ENCODE measurements at places on chromosomes 11 and 22.

- no peak overlapping the region for H3K27ac ChIP-seq
- H3K4me1 ChIP-seq, result no peaks in the 10 kb centered on the region
- DNase-seq, result no peak
- peaks cover 30% of the 10 kb centered on the region for H3K27me3 ChIP-seq
Measured at GRCh38 chr11:122304306-122304705, 188.3 kb upstream of the BLID start.

DNA sequence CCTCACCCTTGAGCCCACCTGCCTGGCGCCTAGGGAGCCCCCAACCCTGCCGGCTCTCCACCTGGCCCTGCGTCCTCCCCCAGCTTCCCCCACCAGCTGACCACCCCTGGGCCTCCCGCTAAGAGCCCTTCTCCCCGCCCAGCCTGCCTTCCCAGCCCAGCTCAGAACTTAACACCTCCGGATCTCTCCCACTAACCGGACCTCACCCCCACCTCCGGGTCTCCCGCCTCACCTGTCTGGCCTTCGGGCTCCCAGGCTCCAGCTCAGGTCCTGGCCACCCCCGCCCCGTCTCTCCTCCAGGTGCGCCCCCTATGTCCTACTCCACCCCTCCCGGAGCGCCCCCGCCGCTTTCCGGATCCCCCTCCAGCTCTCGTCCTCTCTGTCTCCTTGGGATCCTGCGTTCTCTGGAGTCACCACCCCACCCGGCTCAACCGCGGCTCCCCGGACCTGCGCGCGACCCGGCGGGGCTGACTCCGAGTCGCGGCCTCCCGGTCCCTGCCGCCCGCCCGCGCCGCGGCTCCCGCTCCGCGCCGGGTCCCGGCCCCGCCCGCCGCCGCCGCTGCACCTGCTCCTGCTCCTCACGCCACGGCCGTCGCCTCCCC, at the start of gene KCNJ11:
Gene KCNJ11 (minus strand): TSS at position 51 of the 602 bp plus-strand sequence. CDS start 568 bp downstream, outside the sequence.
- H3K4me3 ChIP-seq, result peak within 1 kb of the TSS; percentile 77
- H3K36me3 ChIP-seq, result peaks cover 22% of the 10 kb centered on the region
- H3K4me1 ChIP-seq, result no peaks in the 10 kb centered on the region
- peak; percentile 39 for DNase-seq
- no peak within 1 kb of the TSS for H3K27ac ChIP-seq

DNA sequence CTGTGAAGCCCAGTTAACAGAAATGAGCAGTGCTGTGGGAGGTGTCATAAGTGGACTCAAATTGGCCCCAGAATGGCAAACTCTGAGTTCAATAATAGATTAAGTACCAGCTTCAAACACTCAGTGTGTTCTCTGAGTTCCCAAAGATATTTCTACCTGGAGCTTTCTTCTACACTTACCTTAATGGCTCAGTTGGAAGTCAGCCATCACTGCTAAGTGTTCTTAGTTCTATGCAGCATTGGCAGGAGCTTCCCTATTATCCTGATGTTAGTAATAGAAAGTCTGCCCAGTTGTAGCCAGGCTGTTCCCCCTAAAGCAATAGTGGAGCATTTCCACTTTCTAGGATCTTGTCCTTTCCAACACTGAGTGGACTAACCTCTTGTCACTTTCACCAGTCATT, 9.7 kb upstream of the PIK3IP1 start:
- DNase-seq, result no peak
- H3K36me3 ChIP-seq, result no peaks in the 10 kb centered on the region
- peaks cover 33% of the 10 kb centered on the region for H3K27me3 ChIP-seq
- H3K27ac ChIP-seq, result no peak overlapping the region

DNA sequence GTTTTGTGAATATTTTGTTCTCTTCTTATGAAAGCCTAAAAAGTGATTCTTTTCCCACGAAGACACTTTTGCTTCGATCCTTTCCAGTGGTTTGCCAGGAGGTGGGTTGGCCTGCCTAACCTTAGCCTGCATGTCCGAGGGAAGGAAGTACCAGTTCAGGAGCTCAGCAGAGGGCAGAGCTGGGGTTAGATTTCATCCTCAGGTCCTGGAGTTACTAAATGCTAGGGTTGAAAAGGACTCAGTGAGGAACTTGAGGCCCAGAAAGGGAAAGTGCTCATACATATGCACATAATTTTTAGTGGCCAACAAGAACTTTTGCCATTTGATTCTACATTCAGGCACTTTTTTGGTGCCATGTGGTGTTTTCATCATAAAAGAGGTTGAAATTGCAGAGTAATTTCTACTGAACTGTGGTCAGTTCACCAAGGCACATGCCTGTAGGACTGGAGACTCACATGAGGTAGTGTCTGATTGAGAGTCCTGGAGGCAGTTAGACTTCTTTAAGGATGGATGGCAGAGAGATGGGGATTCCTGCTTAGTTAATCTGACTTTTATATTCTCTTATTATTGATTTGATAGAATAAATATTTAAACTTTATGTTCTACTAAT, 36.7 kb downstream of the NCAM1 start:
- no peak overlapping the region for H3K4me3 ChIP-seq
- H3K27me3 ChIP-seq, result peaks cover 38% of the 10 kb centered on the region
- no peak overlapping the region for H3K27ac ChIP-seq
- DNase-seq, result no peak
- no peaks in the 10 kb centered on the region for H3K36me3 ChIP-seq

DNA sequence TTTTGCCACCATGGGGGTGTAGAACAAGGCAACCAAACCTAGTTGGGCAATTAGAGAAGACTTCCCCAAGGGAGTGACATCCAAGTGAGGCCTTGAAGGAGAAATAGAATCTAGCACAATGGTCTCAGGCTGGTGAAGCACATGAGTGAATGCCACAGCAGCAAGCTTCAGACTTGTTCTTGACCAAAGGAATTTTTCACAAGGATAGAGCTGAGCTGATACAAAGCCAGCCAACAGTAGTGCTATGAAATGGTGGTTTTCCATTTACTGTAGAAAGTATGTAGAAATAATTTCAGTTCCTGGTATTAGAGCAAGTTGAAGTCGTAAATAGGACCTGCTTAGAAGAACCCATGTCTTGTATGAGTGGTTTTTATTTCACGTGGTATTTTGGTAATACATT, 148.3 kb upstream of the RASSF10 start:
- H3K36me3 ChIP-seq, result peaks cover 12% of the 10 kb centered on the region
- no peak for DNase-seq
- H3K4me1 ChIP-seq, result peaks cover 41% of the 10 kb centered on the region
- H3K27me3 ChIP-seq, result no peaks in the 10 kb centered on the region
- H3K4me3 ChIP-seq, result no peak overlapping the region

- H3K4me3 ChIP-seq, result no peak overlapping the region
- H3K27ac ChIP-seq, result no peak overlapping the region
- DNase-seq, result no peak
- H3K4me1 ChIP-seq, result no peaks in the 10 kb centered on the region
- no peaks in the 10 kb centered on the region for H3K27me3 ChIP-seq
Measured at GRCh38 chr11:16365581-16366228, 9.4 kb upstream of the SOX6 start.

- H3K27ac ChIP-seq, result peak within 1 kb of the TSS; percentile 73
- H3K27me3 ChIP-seq, result peaks cover 7% of the 10 kb centered on the region
- DNase-seq, result peak; percentile 50
- H3K36me3 ChIP-seq, result peaks cover 21% of the 10 kb centered on the region
- H3K4me3 ChIP-seq, result peak within 1 kb of the TSS; percentile 93
Measured at GRCh38 chr11:78417175-78417887, at the start of gene GAB2. Gene GAB2, minus strand, starts transcription at chr11:78417820. Its CDS starts 100 bp downstream, at chr11:78417720.

GRCh38 chr11:106306942-106307341, 229.5 kb downstream of the AASDHPPT start:
- H3K36me3 ChIP-seq, result no peaks in the 10 kb centered on the region
- no peaks in the 10 kb centered on the region for H3K27me3 ChIP-seq
- H3K4me3 ChIP-seq, result no peak overlapping the region
- H3K27ac ChIP-seq, result no peak overlapping the region
- no peak for DNase-seq

DNA sequence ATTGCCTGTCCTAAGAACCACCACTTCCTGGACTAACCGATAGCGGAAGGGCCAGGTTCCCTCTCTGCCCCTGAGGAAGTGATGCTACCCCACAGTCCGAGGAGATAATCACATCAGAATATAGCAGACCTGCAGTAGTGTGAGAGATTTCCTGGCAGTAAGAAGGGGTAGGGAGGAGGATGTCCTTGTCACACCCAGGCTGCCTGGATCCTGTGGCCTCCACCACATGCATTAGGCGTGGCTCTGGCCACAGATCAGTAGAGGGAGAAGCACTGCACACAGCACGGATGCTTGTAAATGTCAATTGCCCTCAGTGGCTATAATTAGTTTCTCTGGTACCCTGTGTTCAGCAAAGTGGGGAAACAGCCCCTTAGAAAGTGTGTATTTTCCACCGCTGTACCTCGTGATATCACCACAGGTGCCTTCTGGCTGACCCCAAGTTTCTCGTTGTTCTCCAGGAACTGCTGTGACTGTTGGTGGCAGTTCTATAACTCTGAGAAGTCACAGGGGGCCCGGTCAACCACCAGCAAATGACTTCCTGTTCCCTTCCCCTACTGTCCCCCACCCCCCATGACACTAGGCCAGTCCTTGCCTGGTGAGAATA, 61.8 kb downstream of the UBASH3B start:
- DNase-seq, result no peak
- no peaks in the 10 kb centered on the region for H3K27me3 ChIP-seq
- H3K27ac ChIP-seq, result no peak overlapping the region
- H3K4me3 ChIP-seq, result no peak overlapping the region

- no peak overlapping the region for H3K27ac ChIP-seq
- no peak overlapping the region for H3K4me3 ChIP-seq
- peaks cover 19% of the 10 kb centered on the region for H3K4me1 ChIP-seq
- H3K36me3 ChIP-seq, result no peaks in the 10 kb centered on the region
Measured at GRCh38 chr11:77455740-77456139, 18.2 kb downstream of the PAK1 start.

DNA sequence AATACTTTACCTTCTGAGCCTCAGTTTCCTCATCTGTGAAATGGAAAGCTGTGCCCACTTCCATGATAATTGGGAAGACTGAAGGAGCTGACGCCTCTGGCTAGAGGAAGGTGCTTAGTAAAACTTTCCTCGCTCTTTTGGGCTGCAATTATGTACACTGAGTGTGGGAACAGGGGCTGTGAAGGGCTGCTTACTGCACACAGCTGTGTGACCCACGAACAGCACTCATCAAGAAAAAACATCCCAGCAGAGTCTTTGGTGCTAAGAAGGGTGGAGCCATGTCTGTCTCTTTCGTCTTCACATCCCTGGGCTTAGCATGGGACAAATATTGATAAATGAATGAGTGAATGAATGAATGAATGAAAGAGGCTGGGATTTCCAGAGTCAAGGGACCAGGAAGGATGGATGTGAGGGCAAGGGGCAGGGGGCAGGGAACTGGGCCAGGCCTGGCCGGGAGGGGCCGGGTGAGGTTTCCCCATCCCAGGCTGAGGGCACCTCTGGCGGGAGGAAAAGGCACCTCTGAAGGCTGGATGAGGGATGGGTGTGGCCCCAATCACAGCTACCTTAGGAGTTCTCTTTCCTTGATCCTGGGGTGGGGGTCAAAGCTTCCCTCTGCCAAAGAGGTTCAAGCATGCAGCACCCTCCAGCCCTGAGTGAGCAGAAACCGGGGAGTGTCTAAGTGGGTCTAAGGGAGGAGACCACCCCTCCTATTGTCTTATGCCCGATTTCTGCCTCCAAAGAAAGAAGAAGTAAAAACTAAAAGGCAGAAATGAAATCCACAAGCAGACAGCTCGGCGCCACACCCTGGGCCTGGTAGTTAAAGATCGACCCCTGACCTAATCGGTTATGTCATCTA, 9.2 kb upstream of the CD5 start:
- no peaks in the 10 kb centered on the region for H3K36me3 ChIP-seq
- DNase-seq, result no peak
- peaks cover 8% of the 10 kb centered on the region for H3K4me1 ChIP-seq
- peaks cover 38% of the 10 kb centered on the region for H3K27me3 ChIP-seq
- no peak overlapping the region for H3K27ac ChIP-seq

GRCh38 chr11:11982461-11982860, 26.0 kb downstream of the DKK3 start:
- no peaks in the 10 kb centered on the region for H3K36me3 ChIP-seq
- DNase-seq, result no peak
- H3K27me3 ChIP-seq, result no peaks in the 10 kb centered on the region
- H3K4me3 ChIP-seq, result no peak overlapping the region
- H3K4me1 ChIP-seq, result peaks cover 15% of the 10 kb centered on the region

GRCh38 chr11:95487391-95487790, 256.4 kb upstream of the SESN3 start:
- no peaks in the 10 kb centered on the region for H3K4me1 ChIP-seq
- no peak overlapping the region for H3K4me3 ChIP-seq
- DNase-seq, result no peak
- no peak overlapping the region for H3K27ac ChIP-seq
- no peaks in the 10 kb centered on the region for H3K36me3 ChIP-seq

- DNase-seq, result no peak
- H3K27ac ChIP-seq, result no peak overlapping the region
- no peaks in the 10 kb centered on the region for H3K36me3 ChIP-seq
- no peak overlapping the region for H3K4me3 ChIP-seq
Measured at GRCh38 chr22:49348631-49349030, 479.0 kb downstream of the BRD1 start.

GRCh38 chr11:2540223-2540991, 95.6 kb downstream of the KCNQ1 start:
- no peak overlapping the region for H3K4me3 ChIP-seq
- H3K4me1 ChIP-seq, result no peaks in the 10 kb centered on the region
- H3K36me3 ChIP-seq, result no peaks in the 10 kb centered on the region
- no peak overlapping the region for H3K27ac ChIP-seq
- DNase-seq, result no peak
